T-helper 17 cell (primary cell): ENCODE measurements at places on chromosomes 2 and 18. TPM values are rescaled to one million over a fixed set of nuclear protein-coding genes. Genes with fewer than 3 reads are reported as not detected.

- no peak for DNase-seq
Measured at GRCh38 chr2:159349674-159350299, 63.3 kb upstream of the WDSUB1 start.

DNA sequence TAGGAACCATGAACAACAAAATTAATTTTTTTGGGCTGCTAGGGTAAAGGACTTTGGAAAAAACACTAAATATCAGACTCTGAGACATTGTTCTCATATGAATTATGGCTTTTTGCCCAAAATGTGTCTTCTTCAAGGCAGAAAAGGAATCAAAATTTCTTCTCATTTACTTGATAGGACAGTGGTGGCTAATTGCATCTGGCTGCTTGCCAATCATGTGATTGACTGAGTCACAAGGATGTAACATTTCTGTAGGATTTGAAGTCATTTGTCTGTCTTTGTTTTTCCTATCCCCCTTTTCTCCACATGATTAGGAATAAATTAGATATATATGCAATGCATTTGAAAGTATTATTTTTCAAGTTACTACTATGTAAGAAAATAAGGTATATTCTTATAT lies 130.2 kb downstream of the SLC4A10 start:
- no peak for DNase-seq

PER2 gene
- total RNA-seq, result 40.8 TPM

GRCh38 chr18:52995875-52996274 lies 655.9 kb downstream of the DCC start:
- DNase-seq, result no peak

DNA sequence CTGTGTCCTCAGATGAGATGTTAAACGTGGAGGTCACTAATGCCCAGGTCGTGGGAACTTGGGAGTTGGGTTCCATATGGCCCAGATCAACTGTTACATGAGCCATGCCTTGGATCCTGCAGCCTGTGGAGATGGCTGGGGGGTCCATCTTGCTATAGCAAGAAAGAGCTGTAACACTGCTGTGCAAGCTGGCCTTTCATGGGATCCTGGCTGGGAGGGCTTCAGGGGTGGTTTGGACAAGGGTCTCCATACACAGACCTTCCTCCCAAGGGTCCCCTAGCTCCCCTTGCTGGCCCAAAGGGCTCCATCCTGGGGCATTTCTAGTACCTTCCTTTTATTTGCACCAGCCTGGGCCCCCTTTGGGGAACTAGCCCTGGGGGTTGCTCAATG lies 337.7 kb downstream of the DYSF start:
- no peak for DNase-seq

- DNase-seq, result no peak
Measured at GRCh38 chr2:31057691-31058090, 80.5 kb downstream of the GALNT14 start.

GRCh38 chr2:47024046-47024445 lies 108.4 kb upstream of the MCFD2 start:
- DNase-seq, result no peak

ABCB11 gene
- not detected for total RNA-seq

GRCh38 chr2:68714866-68715265 lies 19.7 kb upstream of the ARHGAP25 start:
- no peak for DNase-seq

TMEM198 gene
- total RNA-seq, result 0.42 TPM
